ENCODE measurements at places on chromosomes 4 and X.

DNA sequence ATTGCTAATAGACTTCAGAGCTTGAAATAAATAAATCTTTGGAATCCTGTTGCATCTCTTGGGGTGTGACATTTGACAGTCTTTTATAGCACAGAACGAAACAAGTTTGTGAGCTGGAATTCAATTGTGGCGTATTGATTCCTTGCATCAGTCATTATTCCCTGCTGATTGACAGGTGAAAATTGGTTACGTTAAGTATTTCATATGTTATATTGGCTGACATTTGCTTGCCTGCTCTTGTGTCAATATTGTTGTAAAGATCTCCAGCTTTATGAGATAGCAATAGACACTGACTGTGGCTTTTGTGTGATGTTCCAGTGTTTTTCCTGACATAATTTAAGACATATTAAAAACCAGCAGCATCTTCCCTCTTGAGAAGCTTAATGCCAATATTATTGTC lies 644.4 kb upstream of the FAM241A start:
- no peak for DNase-seq

GRCh38 chr4:107870916-107871786 lies 46.4 kb downstream of the SGMS2 start:
- no peak for DNase-seq

DNA sequence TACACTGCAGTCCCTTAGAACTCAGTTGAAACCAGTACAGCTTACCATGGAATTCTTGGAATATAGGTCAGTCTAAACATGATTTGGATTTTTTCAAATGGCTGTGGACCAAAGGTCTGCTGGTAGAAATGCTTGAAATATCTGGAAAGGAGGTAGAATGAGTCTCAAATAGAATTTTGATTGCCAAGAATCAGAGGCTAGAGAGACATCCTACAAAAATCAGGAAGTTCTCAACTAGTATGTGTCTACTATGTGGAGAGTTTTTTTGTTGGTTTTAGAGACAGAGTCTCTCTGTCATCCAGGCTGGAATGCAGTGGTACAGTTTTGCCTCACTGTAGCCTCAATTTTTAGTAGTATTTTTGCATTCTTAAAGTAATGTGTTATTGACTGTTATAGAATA lies 53.6 kb downstream of the PAQR3 start:
- DNase-seq, result no peak

DNA sequence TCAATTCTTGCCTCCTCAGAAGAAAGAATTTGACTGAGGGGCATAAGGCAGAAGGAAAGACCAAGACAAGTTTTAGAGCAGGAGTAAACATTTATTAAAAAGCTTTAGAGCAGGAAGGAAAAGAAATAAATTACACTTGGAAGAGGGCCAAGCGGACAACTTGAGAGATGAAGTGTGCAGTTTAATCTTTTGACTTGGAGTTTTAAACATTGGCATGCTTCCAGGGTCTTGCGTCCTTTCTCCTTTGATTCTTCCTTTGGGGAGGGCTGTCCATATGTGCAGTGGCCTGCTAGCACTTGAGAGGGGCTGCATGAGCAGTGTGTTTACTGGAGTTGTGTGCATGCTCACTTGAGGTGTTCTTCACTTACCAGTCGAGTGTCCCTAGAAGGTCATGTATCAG lies 275.8 kb upstream of the IL1RAPL1 start:
- no peak for DNase-seq

DNA sequence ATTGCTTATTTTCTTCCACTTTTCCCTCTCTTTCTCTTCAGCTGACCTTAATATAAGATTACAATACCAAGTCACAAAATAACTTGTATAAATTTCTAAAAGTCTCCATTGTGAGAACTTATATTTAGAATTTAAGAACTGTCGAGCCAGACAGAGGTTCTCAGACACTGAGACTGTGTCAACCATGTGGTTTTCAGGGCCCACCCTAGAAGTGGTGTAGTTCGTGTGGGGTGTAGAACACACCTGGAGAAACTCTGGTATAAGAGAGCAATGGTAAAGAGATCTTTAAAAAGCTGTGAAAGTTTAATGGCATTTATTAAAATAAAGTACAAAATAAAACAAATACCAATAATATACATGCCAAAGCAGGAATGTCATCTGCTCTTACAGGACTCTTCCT lies 19.7 kb downstream of the CPEB2 start:
- no peak for DNase-seq

DNA sequence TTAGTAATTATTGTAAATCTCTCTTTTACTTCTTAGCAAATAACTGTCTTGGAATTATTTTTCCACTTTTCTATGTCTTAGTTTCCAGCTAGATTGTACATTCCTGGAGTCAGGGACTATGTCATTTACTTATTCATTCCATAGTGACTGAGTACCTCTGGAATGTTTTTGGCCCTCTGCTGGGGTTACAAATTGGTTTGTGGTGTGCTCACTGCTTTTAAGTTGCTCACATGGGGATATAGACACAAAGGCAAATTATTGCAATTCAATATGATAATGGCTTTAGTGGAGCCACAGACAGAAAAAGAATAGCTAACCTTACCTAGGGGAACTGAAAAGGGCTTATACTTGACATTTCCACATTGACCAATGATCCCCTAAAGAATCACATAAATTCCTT lies 63.7 kb upstream of the PDGFRA start:
- DNase-seq, result no peak

GRCh38 chr4:97910005-97910404 lies 233.3 kb downstream of the STPG2 start:
- no peak for DNase-seq

GRCh38 chr4:153383131-153383530 lies 38.6 kb downstream of the MND1 start:
- DNase-seq, result no peak

DNA sequence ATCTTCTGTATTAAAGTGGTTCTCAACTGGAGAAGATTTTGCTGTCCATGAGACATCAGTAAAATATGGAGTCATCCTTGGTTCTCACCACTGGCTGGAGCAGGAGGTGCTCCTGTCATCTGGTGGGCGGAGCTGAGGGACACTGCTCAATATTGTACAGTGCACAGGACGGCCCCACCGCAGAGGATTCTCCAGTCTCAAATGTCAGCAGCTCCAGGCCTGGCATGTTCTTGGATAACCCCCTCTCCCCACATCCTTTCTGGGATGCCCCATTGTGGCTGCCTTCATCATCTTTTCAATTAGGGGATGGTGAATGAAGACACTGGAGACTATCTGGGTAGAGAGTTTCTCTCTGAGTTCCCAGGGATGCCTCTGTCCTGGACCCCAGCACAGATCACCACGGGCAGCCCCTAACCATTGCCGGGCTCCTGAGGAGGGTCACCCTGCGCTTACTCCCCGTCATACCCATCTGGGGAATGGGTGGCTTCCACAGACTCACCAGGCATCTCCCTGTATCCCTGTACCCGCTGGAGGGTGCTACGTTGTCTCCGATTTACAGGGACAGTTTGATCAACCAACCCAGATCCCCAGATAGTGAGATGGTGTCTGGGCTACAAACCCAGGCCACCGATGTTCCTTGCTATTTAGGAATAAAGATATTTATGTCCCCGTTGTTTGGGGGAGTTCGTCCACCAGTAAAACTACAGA lies 21.9 kb upstream of the P2RY8 start:
- DNase-seq, result no peak

All from T-helper 2 cell treated with Interferon-gamma antibody and Interleukin-4, amounts not matched to agents 5 μg/mL and 100 μg/mL, for 36 hours (primary cell).